ENCODE measurements at places on chromosomes 6 and 20. TPM values are rescaled to one million over a fixed set of nuclear protein-coding genes. Genes with fewer than 3 reads are reported as not detected.
A peak's percentile ranks its signal among the peaks of the same experiment; 100 is the strongest.

DNA sequence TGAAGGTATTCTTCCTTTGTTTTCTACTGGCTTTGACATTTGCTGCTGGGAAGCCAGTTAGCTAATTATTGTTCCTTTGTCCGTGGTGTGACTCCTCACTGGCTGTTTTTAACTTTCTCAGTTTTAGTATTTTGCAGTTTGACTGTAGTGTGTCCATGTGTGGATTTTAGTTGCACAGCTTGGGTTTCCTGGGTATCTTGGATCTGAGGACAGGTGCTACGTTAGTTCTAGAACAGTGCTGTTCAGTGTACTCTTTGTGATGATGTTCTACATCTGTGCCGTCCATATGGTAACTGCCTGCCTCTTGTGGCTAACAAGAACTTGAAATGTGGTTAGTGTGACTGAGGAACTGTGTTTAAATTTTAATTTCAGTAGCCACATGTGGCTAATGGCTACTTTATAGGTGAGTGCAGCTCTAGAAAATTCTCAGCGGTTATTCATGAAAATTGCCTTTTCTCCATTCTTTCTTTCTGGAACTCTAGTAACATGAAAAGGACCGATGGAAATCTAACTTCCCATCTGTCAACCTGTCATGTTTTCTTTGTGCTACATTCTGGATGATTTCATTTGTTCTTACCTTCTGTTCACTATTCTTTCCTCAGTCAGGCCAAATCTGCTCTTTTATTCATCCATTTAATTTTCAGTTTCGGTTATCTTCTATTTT is 7.4 kb downstream of the SNX9 start:
- H3K27ac ChIP-seq: no peak overlapping the region
- H3K27me3 ChIP-seq: no peaks in the 10 kb centered on the region
- H3K4me1 ChIP-seq: no peaks in the 10 kb centered on the region
- no peaks in the 10 kb centered on the region for H3K36me3 ChIP-seq
- H3K4me3 ChIP-seq: no peak overlapping the region

DNA sequence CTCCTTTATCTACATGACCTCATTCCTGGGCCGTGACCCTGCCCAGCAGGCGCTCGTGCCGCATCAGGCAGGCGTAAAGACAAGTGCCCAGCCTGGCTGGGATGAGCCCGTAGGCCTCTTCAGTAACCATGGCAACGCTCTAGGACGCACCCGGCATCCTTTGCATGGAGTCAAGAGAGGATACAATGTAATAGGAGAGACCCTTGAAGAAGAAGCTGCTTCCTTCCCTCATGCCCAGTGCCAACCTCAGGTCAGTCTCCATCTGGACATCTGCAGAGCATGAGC is 5.0 kb upstream of the LSM14B start:
- peaks cover 6% of the 10 kb centered on the region for H3K27me3 ChIP-seq
- no peak overlapping the region for H3K27ac ChIP-seq
- no peak for DNase-seq
- no peak overlapping the region for H3K4me3 ChIP-seq
- H3K36me3 ChIP-seq: no peaks in the 10 kb centered on the region

- no peaks in the 10 kb centered on the region for H3K27me3 ChIP-seq
- no peaks in the 10 kb centered on the region for H3K36me3 ChIP-seq
- H3K4me1 ChIP-seq: no peaks in the 10 kb centered on the region
- no peak overlapping the region for H3K27ac ChIP-seq
Observed at GRCh38 chr6:130178692-130179091, 44.1 kb downstream of the SAMD3 start.

DNA sequence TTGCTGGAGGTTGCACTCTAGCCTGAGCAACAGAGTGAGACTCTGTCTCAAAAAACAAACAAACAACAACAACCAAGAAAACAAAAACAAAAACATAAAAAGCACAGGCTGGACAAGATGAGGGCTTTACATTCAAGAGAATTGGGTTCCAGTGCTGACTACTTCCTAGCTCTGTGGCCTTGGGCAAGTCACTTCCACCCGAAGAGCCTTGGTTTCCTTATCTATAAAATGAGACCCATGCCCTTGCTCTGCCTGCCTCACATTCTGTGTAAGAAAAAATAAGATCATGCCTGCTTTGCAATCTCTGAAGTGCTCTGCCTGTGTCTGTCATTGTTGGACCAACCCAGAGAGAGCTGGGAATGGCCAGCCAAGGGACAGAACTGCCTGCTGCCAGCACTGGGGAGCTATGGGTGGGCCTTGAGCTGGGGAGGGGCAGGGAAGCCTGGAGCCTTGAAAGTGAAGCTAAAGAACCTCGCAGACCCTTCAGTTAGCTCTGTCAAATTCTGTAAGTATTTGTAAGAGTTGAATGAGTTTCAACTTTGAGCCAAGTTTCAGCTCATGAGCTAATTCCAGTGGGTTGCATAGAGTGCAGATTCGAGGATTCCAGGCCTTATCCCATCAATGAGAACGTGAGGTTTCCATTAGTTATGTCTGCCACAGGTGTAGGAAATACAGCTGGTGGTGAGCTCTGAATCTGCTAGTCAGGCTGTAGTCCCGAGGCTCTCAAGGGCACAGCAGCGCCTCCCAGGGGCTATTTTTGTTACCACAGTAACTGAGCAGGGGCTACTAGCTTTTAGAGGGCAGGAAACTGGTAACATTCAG is 93.2 kb downstream of the DLGAP4 start:
- no peak for DNase-seq
- peaks cover 15% of the 10 kb centered on the region for H3K4me1 ChIP-seq
- H3K27ac ChIP-seq: no peak overlapping the region
- no peak overlapping the region for H3K4me3 ChIP-seq
- H3K27me3 ChIP-seq: no peaks in the 10 kb centered on the region

DNA sequence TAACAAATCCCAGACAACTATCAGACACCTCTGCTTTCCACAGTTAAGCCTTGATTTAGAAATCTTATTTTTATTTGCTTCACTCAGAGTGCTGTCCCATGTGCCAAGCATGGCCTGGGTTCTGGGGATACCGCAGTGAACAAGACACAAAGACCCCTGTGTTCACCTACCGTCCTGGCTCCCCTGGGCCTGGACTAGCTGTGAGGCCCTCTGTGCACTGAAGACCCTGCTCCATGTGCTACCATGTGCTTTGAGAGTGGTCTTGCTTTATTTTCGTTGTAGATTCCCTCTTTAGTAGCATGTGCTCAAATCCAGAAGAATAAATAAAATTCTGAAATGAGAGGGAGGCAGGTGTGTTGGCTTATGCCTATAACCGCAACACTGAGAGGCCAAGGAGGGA is 22.5 kb downstream of the SUMO4 start:
- no peaks in the 10 kb centered on the region for H3K27me3 ChIP-seq
- DNase-seq: no peak
- no peak overlapping the region for H3K4me3 ChIP-seq
- H3K4me1 ChIP-seq: peaks cover 17% of the 10 kb centered on the region
- no peak overlapping the region for H3K27ac ChIP-seq

DNA sequence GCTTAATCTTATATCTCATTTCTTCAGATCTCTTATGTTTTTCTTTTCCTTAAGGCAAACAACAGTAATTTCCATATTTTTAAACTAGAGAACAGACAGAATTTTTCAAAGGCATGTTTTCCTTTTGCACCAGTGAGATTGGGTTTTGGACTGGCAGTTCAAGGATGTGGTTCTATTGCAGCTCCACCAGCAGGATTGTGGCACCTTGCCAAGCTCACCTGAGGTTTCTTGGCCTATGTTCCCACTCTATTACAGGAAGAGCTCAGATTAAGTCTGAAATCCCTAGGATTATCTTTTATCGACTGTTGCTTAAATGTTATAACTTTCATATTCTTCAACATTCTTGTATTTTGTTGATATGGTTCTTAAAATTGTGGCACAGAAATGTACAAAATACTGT is 218.9 kb downstream of the PLCB4 start:
- H3K4me3 ChIP-seq: no peak overlapping the region
- H3K4me1 ChIP-seq: no peaks in the 10 kb centered on the region
- H3K27me3 ChIP-seq: no peaks in the 10 kb centered on the region
- no peak for DNase-seq
- H3K36me3 ChIP-seq: no peaks in the 10 kb centered on the region
- no peak overlapping the region for H3K27ac ChIP-seq

DNA sequence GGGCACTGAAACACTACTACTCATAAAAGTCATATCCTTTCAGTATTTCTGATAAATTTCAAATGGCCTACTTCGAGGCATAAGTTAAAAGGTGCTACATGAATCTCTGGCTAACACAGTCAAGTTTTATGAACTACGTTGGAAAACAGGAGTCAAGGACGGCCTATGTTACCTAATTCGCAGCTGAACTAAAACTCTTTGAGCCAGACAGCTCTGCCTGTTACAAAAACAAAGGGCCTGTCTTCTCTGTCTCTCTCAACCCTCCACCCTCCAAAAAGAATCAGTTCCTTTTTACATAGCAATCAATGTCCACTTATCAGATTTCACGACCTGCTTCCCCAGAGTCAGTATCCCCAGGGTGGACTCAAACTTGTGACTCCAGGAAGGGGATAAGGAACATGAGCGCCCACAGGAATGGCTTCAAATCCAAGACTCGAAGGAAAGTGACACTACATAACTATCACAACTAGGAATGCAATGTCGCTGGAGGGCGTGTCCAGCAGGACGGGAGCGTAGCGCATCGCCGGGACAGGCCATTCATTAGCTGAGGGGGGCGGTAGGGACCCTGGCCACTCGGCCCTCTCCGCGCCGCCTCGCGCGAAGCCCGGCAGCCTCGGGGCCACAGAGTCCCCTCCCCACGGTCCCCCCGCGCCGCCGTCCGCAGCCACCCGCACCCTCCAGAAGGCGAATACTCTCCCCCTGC is 591 bp downstream of the IBTK start:
- H3K36me3 ChIP-seq: no peaks in the 10 kb centered on the region
- H3K4me3 ChIP-seq: peak overlapping the region; percentile 96
- peaks cover 9% of the 10 kb centered on the region for H3K4me1 ChIP-seq
- DNase-seq: peak; percentile 83

- no peaks in the 10 kb centered on the region for H3K4me1 ChIP-seq
- H3K27me3 ChIP-seq: no peaks in the 10 kb centered on the region
- DNase-seq: no peak
Observed at GRCh38 chr20:33751775-33752174, 20.0 kb downstream of the ZNF341 start.

- DNase-seq: no peak
- H3K27me3 ChIP-seq: no peaks in the 10 kb centered on the region
- H3K36me3 ChIP-seq: no peaks in the 10 kb centered on the region
- no peak overlapping the region for H3K27ac ChIP-seq
Observed at GRCh38 chr6:35170166-35170565, 29.0 kb upstream of the TCP11 start.

- H3K27me3 ChIP-seq: peaks cover 43% of the 10 kb centered on the region
- no peak overlapping the region for H3K4me3 ChIP-seq
- no peak for DNase-seq
- H3K27ac ChIP-seq: no peak overlapping the region
Observed at GRCh38 chr6:29726571-29727194, 3.4 kb downstream of the HLA-F start.

DNA sequence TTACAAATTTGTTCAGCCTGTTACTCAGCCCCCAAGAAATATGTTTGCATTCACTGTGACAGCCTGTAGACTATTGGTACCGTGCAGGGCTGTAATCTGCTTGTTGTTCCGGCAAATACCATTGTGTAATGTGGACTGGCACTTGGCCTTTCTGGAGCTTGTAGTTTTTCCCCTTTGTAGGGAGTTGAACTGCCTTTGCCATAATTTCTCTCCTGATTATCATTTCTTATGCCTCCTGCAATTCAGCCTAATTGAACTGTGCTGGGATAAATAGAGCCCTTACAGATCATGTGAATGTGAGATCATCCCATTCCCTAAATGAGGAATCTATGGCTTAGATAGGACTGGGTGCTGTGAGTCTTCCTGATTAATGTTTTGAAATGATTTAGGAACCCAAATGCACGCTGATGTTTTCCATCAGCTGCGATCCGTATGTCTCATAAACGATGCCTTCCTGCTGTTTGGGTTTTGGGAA is 185.1 kb downstream of the JARID2 start:
- peaks cover 17% of the 10 kb centered on the region for H3K4me1 ChIP-seq
- no peaks in the 10 kb centered on the region for H3K36me3 ChIP-seq
- no peaks in the 10 kb centered on the region for H3K27me3 ChIP-seq
- no peak for DNase-seq

- peaks cover 37% of the 10 kb centered on the region for H3K4me1 ChIP-seq
- DNase-seq: no peak
- no peak overlapping the region for H3K4me3 ChIP-seq
- H3K36me3 ChIP-seq: no peaks in the 10 kb centered on the region
- no peaks in the 10 kb centered on the region for H3K27me3 ChIP-seq
Observed at GRCh38 chr20:32967961-32968457, 36.2 kb downstream of the SUN5 start.

DNA sequence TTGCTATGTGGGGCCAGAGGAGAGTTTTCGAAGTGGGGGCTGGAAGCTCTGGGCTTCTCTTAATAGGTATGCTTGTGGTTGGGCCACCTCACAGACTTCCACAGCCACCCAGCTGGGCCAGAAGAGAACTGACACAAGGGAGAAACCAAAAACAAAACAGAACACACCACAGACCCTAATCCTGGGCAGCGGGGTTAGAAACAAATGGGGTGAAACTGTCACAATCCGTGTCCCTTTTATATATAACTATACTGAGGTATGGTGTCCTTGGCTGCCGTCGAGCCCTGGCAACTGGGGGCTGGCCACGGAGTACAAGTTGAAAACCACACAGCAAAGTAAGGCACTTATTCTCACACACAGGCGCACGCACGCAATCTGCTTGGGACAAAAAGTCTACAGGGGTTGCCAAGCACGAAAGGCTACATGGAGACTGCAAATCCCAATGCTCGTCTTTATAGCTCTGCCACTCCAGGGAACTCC is 78.3 kb downstream of the TRAM2 start:
- no peak for DNase-seq
- peaks cover 15% of the 10 kb centered on the region for H3K36me3 ChIP-seq
- H3K4me1 ChIP-seq: peaks cover 14% of the 10 kb centered on the region
- no peak overlapping the region for H3K27ac ChIP-seq
- H3K27me3 ChIP-seq: no peaks in the 10 kb centered on the region
- no peak overlapping the region for H3K4me3 ChIP-seq

DNA sequence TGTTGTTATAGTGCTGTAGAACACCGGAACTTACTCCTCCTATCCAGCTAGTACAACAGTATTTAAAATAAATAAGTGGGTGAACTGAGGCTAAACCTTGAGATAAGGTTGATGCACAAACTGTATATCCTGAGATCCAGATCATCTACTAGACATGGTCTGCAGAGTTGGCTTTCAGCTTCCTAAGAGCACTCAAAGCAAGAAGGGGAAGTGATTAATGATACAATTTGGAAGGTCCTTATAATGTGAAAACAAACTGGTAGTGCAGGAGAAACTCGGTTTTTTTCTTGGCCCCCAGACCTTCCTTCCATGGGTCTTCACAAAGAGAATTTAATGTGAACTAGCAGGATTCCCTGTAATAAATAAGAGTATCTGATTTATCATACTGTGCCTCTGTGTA is 27.4 kb upstream of the RREB1 start:
- no peaks in the 10 kb centered on the region for H3K4me1 ChIP-seq
- no peaks in the 10 kb centered on the region for H3K27me3 ChIP-seq
- H3K27ac ChIP-seq: no peak overlapping the region
- H3K4me3 ChIP-seq: no peak overlapping the region

The EDN1 gene
- total RNA-seq: 10.9 TPM

The VSTM2L gene
- 41.7 TPM for total RNA-seq

The FAM209B gene
- 0.50 TPM for total RNA-seq

The BPI gene
- total RNA-seq: 11.5 TPM

The EZR gene
- total RNA-seq: 114 TPM

The PBOV1 gene
- not detected for total RNA-seq

The TCP11 gene
- 0.30 TPM for total RNA-seq

The ZNF318 gene
- 22.5 TPM for total RNA-seq

The COX4I2 gene
- 5.4 TPM for total RNA-seq

The FAM217A gene
- not detected for total RNA-seq

The TMEM170B gene
- total RNA-seq: 53.9 TPM

The SMLR1 gene
- total RNA-seq: not detected

The ZNF334 gene
- 23.7 TPM for total RNA-seq

The SIRPG gene
- total RNA-seq: not detected

The FLRT3 gene
- total RNA-seq: 53.7 TPM
